ENCODE measurements at places on chromosomes 1 and 21. TPM values are rescaled to one million over a fixed set of nuclear protein-coding genes. Genes with fewer than 3 reads are reported as not detected.

Gene MYOM3
- 22.1 TPM for polyA plus RNA-seq

Gene FCAMR
- 7.7 TPM for polyA plus RNA-seq

Gene TTC22
- 7.3 TPM for polyA plus RNA-seq

Gene CADM3
- polyA plus RNA-seq = 0.20 TPM

Gene OR2L5
- polyA plus RNA-seq = not detected

Gene LHX8
- polyA plus RNA-seq = not detected

Gene USF1
- 67.9 TPM for polyA plus RNA-seq

Gene NTMT2
- polyA plus RNA-seq = not detected

GRCh38 chr1:178774263-178774662 lies 49.2 kb downstream of the RALGPS2 start:
- DNase-seq = peak; percentile 37

- no peak for DNase-seq
These were observed 77.7 kb downstream of the TOMM20 start for GRCh38 chr1:235050911-235051360.

DNA sequence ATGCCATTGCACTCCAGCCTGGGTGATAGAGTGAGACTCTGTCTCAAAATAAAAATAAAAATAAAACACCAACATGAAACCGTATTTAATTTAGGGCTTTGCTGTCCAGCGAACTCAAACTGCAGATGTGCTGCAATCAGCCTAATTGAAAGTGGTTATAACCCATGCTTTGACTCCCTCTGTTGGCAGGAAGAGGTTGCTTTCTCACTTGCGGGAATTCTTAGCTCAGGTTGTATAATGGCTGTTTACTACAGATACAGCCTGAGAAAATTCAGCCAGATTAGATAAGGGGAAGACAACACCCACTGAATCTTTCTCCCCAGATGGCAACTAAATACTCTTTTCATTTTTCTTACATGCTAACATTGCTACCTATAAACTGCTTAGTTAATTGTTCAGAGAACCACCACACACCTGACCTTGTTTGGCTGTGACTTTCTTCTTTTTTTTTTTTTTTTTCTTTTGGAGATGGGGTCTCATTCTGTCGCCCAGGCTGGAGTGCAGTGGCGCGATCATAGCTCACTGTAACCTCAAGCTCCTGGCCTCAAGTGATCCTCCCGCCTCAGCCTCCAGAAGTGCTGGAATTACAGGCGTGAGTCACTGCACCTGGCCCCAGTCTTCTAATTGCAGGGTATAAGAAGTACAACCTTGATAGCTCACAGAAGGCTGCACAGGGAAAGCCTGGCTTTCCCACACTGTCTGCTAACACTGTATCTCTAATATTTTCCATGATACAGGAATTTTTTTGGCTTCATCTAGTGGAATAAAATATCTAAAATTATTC lies 34.6 kb downstream of the DNTTIP2 start:
- peak; percentile 71 for DNase-seq

GRCh38 chr21:45424854-45425795 lies 20.2 kb downstream of the COL18A1 start:
- DNase-seq = no peak

DNA sequence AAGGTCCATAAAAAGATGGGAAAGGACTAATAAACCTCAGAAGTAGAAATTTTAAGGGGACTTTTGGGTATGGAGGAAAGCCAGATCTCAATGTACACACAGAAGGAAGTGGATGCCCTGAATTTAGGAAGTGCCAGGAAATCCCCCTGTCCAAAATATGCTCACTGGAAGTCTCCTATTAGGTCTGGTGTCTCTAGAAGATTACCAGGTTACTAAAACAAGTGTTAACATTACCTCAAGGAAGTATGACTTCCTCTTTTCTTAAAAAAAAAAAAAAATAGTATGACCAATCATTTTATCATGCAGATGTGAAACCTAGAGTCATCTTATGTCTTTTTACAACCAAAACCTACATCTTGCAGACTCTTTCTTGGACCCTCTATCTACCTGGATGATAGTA lies 30.7 kb downstream of the CD58 start:
- DNase-seq = no peak

GRCh38 chr1:119115311-119115710 lies 25.1 kb downstream of the WARS2 start:
- no peak for DNase-seq

DNA sequence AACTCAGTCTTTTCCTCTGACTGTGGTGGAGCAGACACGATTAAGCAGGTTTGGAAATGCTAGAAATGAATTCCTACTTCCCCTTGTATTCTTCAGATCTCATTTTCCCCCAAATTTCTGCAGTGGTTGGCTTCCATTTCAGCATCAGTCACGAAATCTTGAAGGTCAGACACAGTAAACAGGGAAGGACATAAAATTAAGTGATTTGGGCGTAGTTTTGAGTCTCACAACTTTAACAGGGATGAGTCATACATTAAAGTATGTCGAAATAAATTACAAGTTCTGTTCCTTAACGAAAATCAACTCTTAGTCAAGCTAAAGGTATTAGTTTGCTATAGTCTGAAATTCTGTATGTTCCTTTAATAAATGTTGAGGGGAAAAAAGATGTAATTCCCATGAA lies 61.1 kb downstream of the HNRNPR start:
- no peak for DNase-seq

GRCh38 chr21:45580576-45581321 lies 38.5 kb upstream of the SLC19A1 start:
- no peak for DNase-seq

DNA sequence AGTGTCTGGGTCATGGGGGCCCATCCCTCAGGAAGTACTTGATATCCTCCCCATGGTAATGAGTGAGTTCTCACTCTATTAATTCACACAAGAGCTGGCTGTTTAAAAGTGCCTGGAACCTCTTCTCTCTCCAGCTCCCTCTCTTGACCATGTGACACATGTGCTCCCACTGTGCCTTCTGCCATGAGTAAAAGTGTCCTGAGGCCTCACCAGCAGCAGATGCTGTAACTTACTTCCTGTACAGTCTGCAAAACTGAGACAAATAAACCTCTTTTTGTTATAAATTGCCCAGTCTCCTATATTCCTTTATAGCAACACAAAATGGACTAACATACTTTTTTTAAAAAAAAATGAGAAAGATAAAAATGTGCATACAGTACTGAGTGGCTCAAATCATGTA lies 24.0 kb downstream of the PUM1 start:
- DNase-seq = no peak

- peak; percentile 25 for DNase-seq
These were observed 68.5 kb downstream of the FOXJ3 start for GRCh38 chr1:42266253-42267135.

DNA sequence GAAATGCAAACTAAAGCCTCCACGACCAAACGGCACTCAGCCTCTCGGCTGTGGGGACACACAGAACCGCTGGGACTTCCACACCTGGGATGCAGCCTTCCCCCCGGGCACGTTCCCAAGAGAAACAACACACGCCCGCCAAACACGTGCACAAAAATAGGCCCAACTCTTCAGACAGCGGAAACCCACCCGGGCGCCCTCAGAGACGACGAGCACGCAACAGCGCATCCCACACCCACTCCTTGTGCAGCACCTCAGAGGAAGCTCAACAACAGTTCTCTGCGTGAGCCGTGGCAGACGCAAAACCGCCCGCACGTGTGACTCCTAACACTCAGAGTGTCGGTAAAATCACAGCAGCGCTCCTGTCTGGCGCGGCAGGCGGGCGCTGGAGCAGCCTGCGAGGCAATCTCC lies 5.3 kb downstream of the C1orf159 start:
- no peak for DNase-seq

DNA sequence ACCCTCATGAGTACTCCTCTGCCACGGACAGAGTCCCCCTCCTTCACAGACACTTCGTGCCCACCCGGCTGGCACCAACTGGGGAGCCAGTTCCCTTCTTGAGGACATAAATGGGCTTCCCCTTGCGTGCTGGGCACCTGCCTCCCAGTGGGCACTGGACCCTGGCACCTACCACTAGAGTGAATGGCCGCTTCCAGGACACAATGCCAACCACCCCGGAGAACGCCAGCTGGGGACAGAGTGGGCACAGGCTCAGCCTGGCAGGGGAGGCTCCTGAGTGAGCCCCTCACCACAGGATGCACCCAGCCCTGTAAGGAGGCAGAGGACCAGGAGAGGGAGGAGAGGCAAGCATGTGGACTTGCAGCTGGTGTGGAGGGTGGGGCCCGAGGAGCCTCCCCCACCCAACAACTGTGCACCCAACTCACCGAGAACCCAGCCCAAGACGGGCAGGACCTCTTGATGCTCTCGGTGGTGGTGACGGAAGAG lies 1.0 kb downstream of the ENTREP3 start:
- DNase-seq = no peak

DNA sequence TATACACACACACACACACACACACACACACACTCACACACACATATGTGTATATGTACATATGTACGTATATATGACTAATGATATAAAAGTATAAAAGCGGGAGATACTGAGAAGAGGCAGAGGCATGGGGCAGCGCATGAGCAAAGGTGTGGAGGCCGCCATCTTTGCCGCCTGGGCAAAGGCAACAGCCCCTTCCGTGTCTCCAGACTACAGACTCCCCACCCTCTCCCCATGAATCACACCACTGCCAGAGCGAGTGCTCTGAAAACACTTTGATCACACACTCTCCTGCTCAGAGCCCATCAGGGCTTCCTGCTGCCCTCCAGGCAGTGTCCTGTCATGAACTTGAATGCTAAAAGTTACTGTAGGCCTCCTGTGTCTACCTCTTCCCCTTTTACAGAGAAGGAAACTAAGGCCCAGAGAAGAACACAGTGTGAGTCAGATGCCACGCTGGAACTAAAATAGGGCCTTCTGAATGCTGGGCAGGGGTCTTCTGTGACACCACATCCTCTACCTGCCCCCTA lies 54.7 kb upstream of the SSBP3 start:
- no peak for DNase-seq

DNA sequence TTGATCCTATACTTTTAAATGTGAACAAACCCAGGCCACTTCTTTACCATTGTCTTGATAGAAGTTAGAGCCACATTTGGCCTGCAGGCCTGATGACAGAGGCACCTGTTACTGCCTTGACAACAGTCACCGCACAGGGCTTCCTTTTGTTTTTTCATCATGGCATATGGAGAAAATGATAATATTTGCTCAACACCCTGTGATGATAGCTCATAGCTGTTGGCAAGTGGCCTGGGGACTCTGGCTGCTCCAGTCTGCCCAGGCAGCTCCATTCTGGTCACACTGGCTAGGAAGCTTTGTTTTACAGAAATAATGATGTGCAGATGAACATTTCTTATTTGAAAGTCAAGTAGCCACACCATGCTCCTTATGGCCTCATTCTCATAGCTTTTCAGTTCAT lies 89.6 kb upstream of the GPR88 start:
- no peak for DNase-seq

DNA sequence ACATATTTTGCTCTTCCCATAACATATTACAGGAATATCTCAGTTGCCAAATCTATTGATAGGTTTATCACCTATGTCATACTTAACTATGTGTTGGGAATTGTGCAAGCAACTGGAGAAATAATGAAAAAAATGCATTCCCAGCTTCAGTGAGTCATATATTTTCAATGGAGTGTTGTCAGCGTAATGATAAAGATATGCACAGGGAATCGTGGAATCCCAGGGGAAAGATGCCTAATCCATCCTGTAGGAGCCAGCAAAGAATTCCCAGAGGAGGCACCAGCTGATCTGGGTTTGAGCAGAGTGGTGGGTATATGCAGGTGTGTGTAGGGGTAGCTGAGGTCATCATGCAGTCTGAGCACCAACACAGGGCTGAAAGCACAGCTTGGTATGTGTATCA lies 213.3 kb upstream of the DAB1 start:
- DNase-seq = no peak

DNA sequence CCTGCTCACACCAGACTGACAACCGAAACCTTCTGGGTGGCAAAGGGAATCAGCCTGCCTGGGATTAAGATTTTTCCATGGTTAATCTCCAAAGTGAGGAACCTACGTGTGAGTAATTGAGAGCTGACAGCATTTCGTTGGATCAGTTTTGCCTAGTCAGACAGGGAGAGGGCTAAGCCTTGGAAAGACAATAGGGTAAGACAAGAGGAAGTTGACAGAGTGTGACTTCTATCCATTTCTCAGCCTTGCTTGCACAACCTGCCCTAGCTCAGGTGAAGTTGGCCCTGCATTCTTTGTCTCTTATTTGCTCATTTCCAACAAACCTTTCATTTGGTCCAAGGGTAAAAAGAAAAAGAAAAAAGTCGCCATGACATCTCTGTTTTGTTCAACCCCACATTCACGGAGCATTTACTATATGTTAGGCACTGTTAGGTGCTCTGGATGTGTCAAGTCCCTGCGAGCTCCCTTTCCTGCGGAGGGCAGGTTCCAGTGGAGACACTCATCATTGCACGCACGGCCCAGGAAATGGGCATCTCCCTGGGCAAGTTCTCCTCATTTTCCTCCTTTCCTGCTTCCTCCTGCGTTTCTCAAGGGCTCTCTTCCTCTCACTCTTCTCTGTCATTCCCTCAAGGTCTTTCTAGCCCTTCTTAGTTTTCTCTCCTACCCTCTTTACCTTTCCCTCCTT lies 23.3 kb downstream of the KIRREL1 start:
- DNase-seq = no peak

All from left kidney (tissue), 8 donors.